ENCODE measurements at places on chromosomes 2 and 18. TPM values are rescaled to one million over a fixed set of nuclear protein-coding genes. Genes with fewer than 3 reads are reported as not detected.

The EIF5B gene
- 65.0 TPM for polyA plus RNA-seq

The TMEM127 gene
- 48.3 TPM for polyA plus RNA-seq

The TCF23 gene
- 0.55 TPM for polyA plus RNA-seq

The SPP2 gene
- not detected for polyA plus RNA-seq

The TPGS2 gene
- 128 TPM for polyA plus RNA-seq

The SATB2 gene
- 10.8 TPM for polyA plus RNA-seq

The PECR gene
- polyA plus RNA-seq: 54.7 TPM

The GPR75 gene
- 3.9 TPM for polyA plus RNA-seq

The ZSWIM2 gene
- not detected for polyA plus RNA-seq

The UGT1A5 gene
- polyA plus RNA-seq: not detected

The APOB gene
- 3.8 TPM for polyA plus RNA-seq

The HPCAL1 gene
- polyA plus RNA-seq: 31.3 TPM

The ANKRD30BL gene
- polyA plus RNA-seq: 1.2 TPM

The ROCK2 gene
- polyA plus RNA-seq: 33.0 TPM

The ZNF804A gene
- 0.87 TPM for polyA plus RNA-seq

The CDK5R2 gene
- 0.13 TPM for polyA plus RNA-seq

The HOXD13 gene
- 0.08 TPM for polyA plus RNA-seq

The FARSB gene
- polyA plus RNA-seq: 26.9 TPM

The M1AP gene
- 1.1 TPM for polyA plus RNA-seq

The SLC40A1 gene
- polyA plus RNA-seq: 112 TPM

The KRTCAP3 gene
- polyA plus RNA-seq: 10.6 TPM

The MALL gene
- 14.4 TPM for polyA plus RNA-seq

Measured in renal pelvis (tissue), 12 donors.